Activated CD4-positive, alpha-beta T cell treated with anti-CD3 and anti-CD28 coated beads, Interleukin-2, amount 10 ng/mL, durations not matched to agents 7 days and 5 days (primary cell): ENCODE measurements at places on chromosomes 6 and 20. TPM values are rescaled to one million over a fixed set of nuclear protein-coding genes. Genes with fewer than 3 reads are reported as not detected.

The EYS gene
- not detected for total RNA-seq

The BHLHE23 gene
- total RNA-seq: not detected

The CST7 gene
- total RNA-seq: 25.9 TPM

The RXRB gene
- total RNA-seq: 45.0 TPM

The UNC5CL gene
- 1.1 TPM for total RNA-seq
